Islet precursor cell (in vitro differentiated cells): ENCODE measurements at places on chromosomes 12 and 14.

DNA sequence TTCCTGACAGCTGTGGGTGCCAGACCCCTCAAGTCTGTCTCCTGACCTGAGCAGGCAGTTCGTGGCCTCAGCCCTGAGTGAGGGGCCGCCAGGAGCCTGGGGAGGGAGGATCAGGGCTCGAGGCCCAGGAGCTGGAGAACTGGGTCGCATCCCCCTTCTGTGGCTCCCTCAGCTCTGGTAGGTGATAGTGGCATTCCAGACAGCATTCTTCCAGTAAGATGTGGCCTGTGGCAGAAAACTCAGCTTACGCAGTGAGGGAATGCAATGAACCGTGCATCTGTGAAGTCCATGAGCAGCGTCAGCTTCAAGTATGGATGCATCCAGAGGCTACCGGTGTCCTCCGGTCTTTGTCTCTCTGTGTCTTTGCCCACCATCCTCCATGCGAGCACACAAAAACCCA is 28.4 kb upstream of the FBRSL1 start:
- no peak for DNase-seq

DNA sequence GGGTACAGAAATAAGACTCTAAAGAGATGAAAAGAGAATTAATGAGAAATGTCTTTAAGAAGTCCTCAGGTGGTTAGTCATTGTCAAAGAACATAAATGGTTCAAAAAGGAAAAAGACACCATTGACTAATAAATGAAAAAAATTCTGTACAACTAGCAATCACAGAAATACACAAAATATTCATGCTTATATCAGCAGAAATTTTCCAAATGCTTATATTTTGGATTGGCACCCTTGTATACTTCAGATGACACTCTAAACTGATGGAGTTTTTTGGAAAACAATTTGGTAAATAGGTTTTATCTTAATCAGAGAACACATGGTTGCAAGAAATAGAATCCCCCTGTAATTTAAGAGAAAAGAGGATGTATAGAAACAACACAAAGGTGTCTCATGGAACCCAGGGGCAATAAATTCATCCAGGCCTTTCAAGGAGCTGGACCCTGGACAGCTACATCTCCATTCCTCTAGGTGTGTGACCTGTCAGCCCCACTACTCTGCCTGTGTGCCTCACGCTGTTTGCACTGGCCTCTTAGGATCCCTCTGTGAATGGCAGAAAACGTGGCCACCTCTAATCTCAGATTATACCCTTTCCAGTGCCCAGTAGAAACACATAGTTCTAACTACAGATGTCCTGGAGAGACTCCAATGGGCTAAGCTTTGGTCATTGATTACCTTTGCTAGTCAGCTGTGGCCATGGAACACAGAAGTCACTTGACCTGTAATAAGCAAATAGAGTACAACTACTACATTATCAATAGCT is 110.2 kb downstream of the FGD4 start:
- no peak for DNase-seq

GRCh38 chr14:20417250-20418186 is 4.2 kb upstream of the TEP1 start:
- DNase-seq = no peak

GRCh38 chr14:77108753-77109152 is 10.7 kb downstream of the CIPC start:
- no peak for DNase-seq

- DNase-seq = peak; percentile 17
These were observed 38.6 kb downstream of the DLK1 start for GRCh38 chr14:100765296-100765695.

DNA sequence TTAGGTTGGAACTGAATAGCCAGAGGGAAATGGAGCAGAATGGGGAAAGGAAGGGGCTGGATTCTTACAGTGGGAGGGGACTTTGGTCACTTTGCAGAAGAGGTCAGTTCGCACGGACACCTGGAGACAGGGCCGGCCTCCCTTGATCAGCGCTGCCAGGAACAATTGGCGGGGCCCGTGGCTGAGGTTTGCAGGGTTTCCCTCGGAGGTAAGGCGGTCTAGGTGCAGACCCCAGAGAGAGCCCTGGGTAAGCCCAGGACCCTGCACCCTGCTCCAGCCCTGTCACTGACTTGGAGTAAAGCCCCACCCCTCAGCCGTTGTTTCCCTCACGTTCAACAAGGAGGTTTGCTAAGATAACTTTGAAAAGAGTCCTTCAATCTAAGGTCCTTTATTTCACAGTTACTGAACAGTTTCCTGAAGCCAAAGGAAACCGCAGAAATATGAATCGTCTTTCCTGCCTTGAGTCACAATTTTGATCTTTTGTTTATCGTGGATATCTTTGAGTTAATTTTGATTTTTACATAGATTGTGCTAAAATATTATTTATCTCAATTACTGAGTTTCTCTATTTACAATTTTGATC is 231.4 kb upstream of the RTL1 start:
- DNase-seq = peak; percentile 43

- peak; percentile 70 for DNase-seq
These were observed 32.1 kb downstream of the SNRNP35 start for GRCh38 chr12:123490089-123490488.

GRCh38 chr12:13171921-13172859 is 24.3 kb upstream of the EMP1 start:
- DNase-seq = peak; percentile 97

DNA sequence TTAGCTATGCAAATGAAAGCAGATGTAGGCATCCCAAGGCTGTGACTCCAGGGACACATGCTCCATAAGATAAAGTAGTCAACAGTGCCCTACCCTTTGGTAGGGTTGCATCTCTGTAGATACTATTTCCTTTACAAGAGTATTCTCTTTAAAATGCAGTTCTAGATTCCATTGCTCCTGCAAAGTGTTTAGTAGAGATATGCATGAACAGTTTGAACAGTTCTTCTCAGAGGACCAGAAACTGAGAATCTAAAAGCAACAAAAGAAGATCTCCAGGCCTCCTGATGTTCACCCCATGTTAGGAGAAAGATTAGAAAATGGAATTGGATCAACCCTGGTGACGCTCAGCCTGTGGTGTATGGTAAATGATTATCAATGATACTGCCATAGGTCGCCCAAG is 121.2 kb downstream of the KCNK10 start:
- DNase-seq = no peak

DNA sequence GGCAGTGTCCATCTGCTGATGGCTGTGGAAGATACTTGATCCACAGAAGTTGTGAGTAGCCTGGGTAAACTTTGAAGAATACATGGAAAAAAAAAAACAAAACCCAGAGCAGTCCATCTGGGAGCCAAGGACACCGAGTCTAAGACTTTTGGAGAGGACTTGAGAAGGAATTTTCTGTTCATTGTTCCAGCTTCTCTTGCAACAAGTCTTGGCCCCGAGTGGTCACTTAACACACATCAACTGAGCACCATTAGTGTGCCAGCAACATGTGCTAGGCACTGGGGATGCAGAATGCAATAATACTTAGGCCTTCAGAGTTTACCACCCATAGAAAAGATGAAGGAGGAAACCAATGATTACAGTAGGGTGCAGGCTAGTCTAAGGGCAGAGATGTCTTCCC is 266.7 kb downstream of the EMP1 start:
- DNase-seq = no peak

GRCh38 chr14:75323571-75323970 is 44.9 kb downstream of the FOS start:
- no peak for DNase-seq

DNA sequence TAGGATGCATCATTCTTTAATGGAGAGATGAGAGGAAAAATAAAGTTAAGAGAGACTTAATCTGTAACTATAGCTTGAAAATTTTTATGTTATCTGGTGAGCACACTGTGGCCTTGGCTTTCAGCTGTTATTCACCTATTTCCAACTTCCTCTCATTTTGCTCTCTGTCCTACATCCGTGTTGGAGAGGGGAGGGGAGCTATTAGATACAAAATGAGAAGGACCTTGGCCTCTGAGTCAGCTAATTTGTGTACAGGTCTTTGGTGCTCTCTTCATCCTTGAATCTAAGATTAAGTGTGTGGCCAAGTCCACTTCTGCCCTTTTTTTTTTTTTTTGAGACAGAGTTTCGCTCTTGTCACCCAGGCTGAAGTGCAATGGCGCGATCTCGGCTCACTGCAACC is 887 bp upstream of the APOBEC1 start:
- DNase-seq = no peak

GRCh38 chr14:36955376-36955775 is 217.0 kb downstream of the SLC25A21 start:
- DNase-seq = no peak

GRCh38 chr12:115791331-115791730 is 486.2 kb downstream of the MED13L start:
- peak; percentile 54 for DNase-seq

GRCh38 chr14:54364555-54365415 is 32.0 kb upstream of the CDKN3 start:
- no peak for DNase-seq

- peak; percentile 62 for DNase-seq
These were observed 482 bp upstream of the IFI27L2 start for GRCh38 chr14:94129758-94130414.

GRCh38 chr12:105083031-105083430 is 1.2 kb downstream of the ALDH1L2 start:
- DNase-seq = no peak

DNA sequence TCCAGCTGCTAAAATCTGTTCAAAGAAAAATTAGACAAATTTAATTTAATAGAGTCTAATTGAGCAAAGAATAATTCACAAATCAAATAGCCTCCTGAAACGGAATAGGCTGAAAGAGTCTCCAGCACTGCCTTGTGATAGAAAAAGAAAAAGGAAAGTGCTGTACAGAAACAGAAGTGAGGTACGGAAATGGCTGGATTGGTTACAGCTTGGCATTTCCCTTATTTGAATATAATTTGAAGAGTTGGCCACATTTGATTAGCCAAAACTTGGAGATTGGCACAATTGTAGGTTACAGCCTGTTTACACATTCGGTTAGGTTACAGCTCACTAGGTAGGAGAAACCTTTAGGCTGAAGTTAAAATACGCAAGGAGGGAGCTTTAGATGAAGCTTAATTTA is 24.8 kb upstream of the PCED1B start:
- no peak for DNase-seq
